Stimulated activated CD8-positive, alpha-beta memory T cell treated with anti-CD3 and anti-CD28 coated beads, Interleukin-4, amount 100 ng/mL, for 4 hours (primary cell): ENCODE measurements at places on chromosomes 11 and 22.

- no peak for DNase-seq
These were observed 61.9 kb upstream of the CSNK2A3 start for GRCh38 chr11:11414996-11415395.

DNA sequence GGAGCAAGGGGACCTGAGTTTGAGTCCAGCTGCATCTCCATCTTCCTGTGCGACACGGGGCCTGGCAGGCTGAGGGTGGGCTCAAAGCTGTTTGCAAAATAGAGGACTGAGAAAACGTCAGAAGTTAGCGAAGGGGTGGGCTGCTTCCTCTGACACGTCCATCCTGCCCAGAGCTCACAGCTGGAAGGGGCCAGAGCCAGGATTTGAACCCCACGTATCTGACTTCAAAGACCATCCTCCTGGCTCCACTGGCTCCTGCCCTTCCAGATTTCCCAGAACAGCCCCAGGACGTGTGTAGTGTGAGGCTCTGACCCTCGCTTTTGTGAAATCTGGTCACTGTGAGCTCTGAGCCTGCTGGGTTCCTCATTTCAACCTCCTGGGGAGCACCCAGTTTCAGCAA is 56.3 kb downstream of the CD82 start:
- no peak for DNase-seq

DNA sequence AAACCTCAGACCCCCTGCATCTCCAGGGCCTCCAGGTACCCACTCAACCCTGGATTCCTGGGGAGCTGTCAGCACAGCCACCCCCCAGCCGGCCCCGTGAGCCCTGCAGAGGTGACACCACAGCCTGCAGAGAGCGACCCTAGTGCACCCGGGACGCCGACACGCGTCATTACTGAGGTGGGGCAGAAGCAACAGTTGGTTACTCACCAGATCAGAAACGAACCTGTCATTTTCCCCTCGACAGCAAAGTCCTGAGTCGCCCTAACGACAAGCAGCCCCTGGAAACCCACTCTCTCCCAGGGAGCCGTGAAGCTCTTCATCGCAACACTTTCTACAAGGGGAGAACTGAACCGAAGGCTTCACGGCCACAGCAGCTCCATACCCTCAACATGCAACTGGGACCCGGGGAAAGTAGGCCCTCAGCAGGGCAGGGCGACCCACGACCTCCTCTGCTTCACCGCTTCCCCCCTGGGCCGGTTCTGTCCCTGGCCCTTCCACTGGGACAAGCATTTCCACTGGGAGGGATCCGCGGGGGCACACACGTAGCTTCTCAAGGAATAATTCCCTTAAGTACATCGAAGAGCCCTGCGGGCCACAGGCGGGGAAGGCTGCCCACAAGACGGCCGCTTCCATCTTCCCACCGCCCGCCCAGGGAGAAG is 1.6 kb downstream of the BRD1 start:
- peak; percentile 53 for DNase-seq

DNA sequence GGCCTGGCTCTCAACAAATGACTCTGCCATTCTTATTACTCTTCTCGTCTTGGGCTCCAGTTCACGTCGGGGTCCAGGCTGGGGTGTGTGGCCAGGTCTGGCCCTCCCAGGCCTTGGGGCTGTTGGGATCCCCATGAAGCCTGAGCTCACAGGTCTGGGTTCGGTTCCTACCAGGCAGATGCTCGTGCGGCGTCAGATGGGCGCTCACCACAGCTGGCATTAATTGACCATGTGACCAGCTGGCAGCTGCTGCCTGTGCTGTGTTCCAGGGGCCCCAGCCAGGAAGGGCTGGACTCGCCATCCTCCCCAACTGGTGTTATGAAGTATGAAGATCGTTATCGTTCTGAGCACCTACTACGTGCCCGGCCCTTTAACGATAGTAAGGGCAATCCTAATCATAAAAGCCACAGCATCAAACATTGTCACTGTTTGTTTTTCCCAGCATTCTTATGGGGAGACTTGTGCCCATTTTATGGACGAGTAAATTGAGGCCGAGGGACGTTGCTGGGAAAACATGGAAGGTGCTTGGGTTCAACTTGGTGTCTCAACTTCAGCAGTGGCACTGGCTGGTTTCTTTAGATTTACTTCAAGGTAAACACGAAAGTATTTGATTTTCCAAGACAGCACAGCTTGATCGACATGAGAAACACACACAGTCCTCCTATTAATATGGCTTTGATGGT is 26.8 kb upstream of the CACNG2 start:
- DNase-seq, result no peak

DNA sequence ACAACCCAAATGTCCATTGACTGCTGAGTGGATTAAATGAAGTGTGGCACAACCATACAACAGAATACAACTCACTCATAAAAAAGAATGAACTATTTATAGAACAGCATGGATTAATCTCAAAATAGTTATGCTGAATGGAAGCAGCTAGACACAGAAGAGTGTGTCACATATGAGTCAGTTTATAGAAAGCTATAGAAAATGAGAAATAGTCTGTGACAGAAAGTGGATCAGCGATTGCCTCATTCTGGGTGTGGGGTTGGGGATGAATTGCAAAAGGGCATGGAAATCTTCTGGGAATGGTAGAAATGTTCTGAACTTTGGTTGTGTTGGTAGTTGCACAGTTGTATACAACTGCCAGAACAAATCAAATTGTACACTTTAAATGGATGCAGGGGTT is 37.4 kb downstream of the PRR5L start:
- DNase-seq, result no peak

- DNase-seq, result no peak
These were observed 657 bp downstream of the IGHMBP2 start for GRCh38 chr11:68904248-68904847.

- DNase-seq, result no peak
These were observed 11.3 kb downstream of the P2RY6 start for GRCh38 chr11:73283276-73284000.

- peak; percentile 59 for DNase-seq
These were observed at the start of gene SBF2 for GRCh38 chr11:10293423-10294289. SBF2 (minus strand) TSS chr11:10294219; CDS start chr11:10294069, 150 bp downstream.

- DNase-seq, result no peak
These were observed 23.8 kb downstream of the LMO2 start for GRCh38 chr11:33867996-33868646.

- no peak for DNase-seq
These were observed 28.4 kb downstream of the KIAA0930 start for GRCh38 chr22:45212306-45212709.

GRCh38 chr11:104619751-104620150 is 278.5 kb downstream of the CASP12 start:
- no peak for DNase-seq

GRCh38 chr11:2788168-2789071 is 88.6 kb upstream of the KCNQ1OT1 start:
- DNase-seq, result no peak

DNA sequence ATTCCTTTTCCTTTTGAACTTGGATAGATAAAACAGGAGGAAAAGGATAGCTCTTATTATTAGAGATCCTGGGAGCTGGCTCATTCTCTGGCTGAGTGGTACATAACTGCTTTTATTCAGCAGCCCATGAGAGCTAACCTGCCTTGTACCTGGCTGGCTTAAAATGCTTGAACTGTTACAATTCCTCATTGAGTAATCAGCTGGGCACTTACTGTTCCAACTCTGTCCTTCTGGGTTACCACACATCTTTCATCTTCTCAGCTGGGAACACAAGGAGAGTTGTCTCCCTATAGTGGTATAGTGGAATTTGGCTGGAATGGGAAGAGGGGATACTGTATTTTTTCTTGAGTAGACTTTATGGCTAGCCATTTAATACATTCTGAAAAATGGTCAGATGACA is 39.8 kb upstream of the SPTBN2 start:
- no peak for DNase-seq

GRCh38 chr11:125950696-125951651 is 5.1 kb downstream of the VSIG10L2 start:
- DNase-seq, result no peak

DNA sequence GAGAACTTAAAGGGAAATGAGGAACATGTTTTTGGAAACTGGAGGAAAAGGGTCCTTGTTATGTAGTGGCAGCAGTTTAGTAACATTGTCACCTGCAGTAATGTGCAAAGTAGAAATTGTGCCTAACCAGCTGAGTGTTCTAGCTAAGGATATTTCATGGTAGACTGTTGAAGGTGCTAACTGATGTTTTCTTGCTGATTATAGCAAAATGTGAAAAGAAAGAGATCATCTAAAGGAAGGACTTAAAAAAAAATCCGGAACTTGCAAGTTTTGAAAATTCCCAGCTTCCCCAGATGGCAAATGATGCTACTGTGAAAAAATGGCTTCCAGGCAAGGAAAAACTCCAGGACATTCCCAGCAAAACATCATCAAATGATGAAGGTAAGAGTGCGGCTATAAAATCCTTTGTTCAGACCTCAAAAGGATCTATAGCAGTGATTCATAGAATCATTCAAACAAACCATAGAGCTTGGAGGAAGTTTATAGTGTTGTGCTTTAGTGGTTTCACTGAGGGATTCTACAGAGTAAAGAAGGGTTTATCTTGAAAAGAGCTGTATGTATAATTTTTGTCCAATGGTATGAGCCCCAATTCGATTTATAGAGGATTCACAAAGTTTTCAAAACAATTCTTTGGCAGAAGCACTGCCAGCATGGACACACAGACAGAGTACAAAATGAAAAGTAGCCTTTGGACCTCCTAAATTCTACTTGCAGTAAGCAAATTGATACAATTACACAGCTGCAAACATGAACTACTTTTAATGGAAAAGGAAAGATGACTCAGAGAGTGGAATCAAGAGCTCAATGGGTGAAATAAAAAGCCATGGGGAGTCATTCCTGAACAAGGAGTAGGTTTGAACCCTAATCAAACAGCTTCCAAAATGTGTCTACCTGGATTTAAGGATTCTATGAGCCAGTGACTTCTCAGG is 4.3 kb upstream of the TRIM44 start:
- no peak for DNase-seq

DNA sequence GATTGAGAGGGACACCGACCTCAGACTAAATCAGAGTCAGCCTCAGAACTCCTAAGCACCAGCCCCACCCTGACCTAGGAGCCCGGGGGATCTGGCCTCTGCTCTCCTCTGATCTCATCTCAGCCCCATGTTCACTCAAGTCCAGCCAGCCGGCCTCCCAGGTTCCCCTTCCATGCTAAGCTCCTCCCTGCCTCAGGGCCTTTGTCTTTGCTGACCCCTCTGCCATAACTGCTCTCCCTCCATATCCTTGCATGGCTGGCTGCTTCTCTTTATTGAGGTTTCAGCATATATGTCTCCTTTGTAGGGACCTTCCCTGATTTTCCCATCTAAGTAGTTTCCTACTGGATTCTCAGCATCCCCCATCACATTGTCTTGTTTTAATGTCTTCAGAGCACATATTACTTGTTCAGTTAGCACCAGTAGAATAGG is 780 bp upstream of the SLC15A3 start:
- no peak for DNase-seq

DNA sequence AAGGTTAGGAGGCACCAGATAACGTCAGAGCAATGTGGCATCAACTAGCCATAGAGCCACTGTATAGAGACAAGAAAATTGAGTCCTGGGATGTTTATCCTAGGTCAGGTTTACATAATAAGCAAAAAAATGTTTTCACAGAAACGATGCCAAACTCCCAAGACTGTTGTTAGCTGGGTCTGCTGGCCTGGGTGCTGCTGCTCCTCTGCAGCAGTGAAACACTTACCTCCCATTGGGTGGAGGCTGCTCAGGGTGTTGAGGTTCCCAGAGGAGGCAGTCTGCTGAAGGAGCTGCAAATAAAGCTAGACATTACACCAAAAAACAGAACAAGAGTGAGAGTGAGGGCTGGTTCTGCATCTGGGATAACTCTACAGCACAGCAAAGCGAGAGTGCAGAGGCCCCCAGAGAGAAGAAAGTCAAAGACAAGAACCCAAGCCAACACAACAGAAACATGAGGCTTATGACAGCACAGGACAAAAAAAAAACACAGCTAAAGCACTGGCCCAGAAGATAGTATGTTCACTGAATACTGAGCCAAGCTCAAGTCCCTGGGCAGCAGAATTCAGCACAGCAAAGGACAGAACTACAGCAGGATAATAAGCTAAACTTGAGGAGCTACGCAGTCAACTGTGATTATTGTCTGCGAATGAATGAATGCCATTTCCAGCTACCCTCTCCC is 29.9 kb upstream of the RAPSN start:
- no peak for DNase-seq

GRCh38 chr11:85718991-85719807 is 33.2 kb upstream of the CCDC89 start:
- DNase-seq, result no peak
